Activated effector memory CD4-positive, alpha-beta T cell treated with Interleukin-2 at 50 U/mL for 16 hours (primary cell): ENCODE measurements at places on chromosomes 4 and X.

DNA sequence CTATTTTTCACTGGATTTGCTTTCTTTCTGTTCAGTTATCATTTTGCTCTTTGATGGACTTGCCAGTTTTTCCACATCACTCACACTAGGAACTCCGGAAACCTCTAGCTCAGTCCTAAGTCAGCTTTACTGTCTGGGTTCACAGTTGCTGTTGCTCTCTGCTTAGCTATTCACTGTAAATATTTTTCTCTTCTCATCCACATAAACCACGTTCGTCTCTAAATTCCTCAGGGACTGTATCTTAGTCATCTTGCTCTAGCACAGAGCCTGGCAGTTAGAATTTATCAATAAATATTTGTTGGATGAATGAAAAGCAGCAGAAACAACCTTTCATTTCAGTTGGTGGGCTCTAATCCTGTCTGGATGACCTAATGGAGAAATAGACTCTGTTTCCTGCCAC is 119.4 kb upstream of the DMD start:
- DNase-seq = no peak

DNA sequence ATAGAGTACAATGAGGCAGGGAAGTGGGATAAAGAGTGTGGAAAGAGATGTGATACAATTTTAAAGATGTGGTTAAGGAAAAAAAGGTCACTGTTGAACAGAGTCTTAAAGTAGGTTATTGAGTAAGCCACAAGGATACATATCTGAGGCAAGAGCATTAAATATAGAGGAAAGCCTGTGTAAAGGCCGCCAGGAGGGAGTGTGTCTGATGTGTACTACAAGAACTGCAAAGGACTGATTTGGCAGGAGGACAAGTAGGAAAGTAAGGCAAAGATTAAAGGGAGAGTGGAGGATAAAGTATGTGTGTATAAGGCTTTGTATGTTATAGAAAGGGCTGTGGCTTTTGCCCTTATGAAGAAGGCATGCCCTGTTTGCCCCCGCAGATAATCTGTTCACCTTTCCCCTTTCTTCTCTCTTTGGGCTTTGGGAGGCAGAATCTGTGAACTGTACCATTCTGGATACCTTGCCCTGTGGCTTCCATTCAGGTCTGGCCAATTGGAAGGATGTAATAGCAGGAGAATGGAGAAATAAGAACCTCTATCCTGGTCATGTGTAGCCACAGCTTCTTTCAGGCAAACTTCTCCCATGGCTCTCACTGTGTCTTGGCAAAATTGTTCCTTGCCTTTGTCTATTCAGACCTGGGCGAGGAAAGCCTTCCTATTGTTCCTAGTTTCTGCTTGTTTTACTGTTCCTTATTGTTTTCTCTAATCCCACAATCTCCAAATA is 68.9 kb upstream of the FAM47B start:
- DNase-seq = no peak

- DNase-seq = no peak
Observed at GRCh38 chr4:120209706-120210105, 143.1 kb upstream of the MAD2L1 start.

DNA sequence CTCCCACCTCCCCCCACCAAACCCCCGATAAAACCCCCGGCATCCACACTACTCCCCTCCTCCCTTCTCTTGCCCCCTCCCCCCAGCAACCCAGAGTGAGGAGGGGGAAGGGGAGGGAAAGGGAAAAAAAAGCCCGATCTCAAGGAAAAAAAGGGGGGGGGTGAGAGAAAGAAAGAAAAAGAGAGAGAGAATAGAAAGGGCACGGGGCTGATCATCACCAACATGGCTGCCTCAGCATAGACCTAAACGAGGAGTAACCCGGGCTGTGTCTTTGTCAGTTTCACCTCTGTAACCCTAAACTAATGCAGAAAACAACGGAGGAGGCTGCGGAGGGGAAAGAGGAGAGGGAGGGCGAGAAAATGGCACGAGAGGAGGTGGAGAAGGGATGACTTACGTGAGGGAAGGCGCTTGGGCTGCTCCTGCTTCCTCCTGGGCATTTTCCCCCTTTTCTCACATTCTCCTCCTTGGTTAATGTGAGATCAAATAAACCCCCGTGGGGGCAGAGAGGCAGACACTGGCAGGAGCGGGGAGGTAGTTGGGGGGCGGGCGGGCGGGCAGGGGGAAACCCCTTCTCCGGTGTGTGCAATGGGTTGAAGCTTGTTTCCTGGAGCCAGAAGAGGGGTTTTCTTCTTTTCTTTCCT is 532 bp downstream of the ZNF827 start:
- DNase-seq = peak; percentile 29

GRCh38 chrX:19655032-19655431 is 139.7 kb upstream of the MAP3K15 start:
- no peak for DNase-seq

- DNase-seq = no peak
Observed at GRCh38 chr4:7434141-7434765, 477 bp downstream of the PSAPL1 start.

- DNase-seq = no peak
Observed at GRCh38 chrX:2855761-2856160, 27.0 kb downstream of the GYG2 start.

DNA sequence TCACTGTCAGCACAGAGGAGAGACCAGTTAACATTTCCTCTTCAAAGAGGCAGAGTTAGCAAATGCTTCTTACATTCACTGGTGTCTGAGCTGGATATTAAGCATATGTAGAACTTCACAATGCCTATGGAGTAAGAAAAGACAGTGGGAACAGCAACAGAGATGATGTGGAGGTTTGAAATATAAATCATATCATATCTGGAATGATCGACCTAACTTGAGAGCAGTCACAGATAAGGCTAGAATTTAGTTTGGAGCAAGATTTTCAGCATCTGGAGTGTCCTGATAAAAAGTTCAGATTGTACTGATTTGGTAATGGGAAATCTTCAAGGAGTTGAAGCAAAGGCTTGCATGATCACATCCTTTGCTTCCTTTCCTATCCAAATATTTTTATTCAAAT is 90.5 kb upstream of the ANKRD50 start:
- no peak for DNase-seq

DNA sequence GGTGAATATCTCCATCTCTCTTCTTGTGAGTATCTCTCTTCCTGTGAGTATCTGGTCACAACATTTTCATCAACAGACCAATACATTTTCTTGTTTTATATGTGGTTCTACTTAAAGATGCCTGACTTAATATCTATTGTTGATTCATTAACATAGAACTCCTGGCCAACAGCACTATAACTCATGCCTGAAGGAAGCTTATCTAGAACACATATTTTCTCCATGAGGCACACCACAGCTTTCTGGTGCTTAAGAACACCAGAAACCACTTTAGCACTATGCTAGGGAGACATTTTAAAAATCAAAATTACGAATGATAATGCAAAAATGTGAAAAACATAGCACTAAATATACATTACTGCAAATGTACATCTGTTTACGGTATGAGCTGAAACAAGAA is 190.4 kb downstream of the GABRB1 start:
- DNase-seq = no peak

GRCh38 chrX:119696251-119696890 is 3.4 kb upstream of the SEPTIN6 start:
- DNase-seq = no peak

DNA sequence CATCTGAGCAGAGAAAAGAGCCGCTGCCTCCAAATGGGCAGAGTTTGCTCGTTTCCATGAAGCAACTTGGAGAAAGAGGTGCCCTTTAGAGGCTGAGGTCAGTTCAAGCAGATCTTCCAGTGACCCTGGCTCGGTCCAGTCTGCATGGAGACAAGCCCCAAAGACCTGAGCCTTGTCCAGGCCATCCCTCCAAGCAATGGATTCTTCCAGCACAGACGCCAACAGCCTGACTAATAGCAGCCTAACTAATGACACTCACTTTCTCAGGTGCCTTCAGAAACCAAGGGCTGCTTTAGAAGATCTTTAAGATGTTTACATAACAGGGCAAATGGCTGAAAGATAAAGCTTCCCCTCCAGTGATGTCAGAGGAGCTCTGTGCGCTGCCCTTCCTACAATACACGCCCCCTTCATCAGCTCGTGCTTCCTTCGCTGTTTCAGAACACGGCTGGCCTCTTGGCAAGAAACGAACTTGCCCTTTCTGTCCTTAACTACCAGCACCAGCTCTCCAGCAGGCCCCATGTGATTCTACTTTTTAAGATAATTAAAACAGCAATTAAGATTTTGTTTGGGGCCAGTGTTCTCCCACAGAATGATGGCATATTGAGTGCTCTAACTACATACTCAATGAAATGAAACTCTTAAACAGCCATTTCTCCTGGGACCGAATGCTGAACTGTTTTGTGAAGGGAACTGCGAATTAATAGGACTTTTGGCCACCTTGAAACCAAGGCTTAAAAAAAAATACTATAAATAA is 119.0 kb downstream of the GPR143 start:
- DNase-seq = no peak

- no peak for DNase-seq
Observed at GRCh38 chr4:1674682-1675081, 9.4 kb downstream of the FAM53A start.

DNA sequence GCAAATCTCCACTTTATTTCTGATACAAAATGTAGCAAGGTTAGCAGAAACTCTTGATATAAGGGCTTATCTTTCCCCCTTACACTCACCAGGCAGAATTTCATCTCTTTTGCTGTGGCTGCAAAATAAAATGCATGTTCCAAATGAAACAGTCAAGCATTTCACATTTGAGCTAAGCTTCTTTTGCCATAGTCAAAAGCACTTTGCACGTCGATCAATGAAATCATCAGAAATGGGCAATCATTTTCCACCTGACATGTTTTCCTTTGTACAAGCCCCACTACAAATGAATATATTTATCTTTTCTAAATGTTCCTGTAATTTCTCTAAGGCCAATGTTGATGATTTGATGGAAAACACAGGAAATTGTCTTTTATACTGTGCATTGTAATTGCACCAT is 178.4 kb downstream of the ANKRD50 start:
- DNase-seq = no peak

- peak; percentile 56 for DNase-seq
Observed at GRCh38 chr4:38128478-38129459, 168.6 kb downstream of the PTTG2 start.

GRCh38 chr4:170589597-170590191 is 499.9 kb upstream of the AADAT start:
- no peak for DNase-seq

- DNase-seq = no peak
Observed at GRCh38 chrX:107718156-107718621, 57.4 kb downstream of the TSC22D3 start.

DNA sequence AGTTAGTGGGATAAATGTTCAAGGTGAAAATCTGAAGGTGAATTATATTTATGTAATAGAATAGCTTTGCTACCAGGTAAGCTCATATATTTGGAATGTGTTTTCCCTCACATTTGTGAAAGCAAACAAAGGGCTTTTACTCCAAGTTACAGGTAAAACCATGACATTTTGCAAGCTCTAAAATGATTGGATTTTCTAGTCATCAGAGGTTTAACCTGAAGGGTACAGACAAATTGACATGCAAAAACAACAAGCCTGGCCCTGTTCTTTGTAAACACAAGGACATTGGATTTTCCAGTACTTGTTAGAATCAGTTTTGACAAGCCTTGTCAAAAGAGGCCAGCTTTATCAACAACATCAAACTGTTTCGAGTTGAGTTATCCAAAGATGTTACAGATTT is 51.7 kb downstream of the ZFX start:
- no peak for DNase-seq

DNA sequence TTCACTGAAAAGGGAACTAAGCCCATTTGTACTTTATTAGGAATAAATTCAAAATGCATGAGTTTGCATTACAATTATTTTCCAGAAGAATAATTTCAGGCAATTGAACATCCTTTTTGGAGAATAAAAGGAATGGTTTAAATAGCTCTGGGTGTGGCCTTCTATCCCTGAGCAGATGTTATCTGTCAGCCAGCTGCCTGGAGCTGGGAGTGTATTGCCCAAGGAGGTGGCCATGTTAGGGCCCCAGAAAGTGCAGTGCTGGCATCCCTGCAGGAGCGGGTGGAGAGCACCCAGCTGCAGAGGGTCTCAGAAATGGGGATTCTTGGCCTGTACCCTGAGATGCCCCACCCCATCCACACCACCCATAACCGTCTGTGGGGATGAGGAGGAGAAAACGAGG is 21.6 kb upstream of the VEGFD start:
- DNase-seq = no peak

DNA sequence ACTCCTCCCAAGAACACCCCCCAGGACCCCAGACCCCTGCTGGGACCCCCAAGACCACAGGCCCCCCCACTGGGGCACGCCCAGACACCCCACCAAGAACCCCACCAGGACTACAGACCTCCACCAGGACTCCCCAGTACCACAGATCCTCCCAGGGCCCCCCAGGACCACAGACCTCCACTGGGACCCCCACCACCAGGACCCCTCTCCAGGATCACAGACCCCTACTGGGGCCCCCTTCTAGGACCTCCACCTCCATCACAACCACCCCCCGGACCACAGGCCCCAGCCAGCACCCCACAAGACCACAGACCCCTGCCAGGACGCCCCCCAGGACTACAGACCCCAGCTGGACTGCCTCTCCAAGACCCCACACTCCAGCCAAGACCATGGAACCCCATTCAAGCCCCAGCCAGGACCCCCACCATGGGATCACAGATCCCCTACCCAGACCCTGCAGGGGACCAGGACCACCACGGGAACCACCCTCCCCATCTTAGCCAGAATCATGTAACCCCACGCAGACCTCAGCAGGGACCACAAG is 855 bp upstream of the DHRSX start:
- DNase-seq = no peak

- DNase-seq = no peak
Observed at GRCh38 chr4:77593101-77593500, 12.5 kb upstream of the CXCL13 start.

- DNase-seq = no peak
Observed at GRCh38 chr4:23237771-23238170, 545.0 kb downstream of the GBA3 start.

- no peak for DNase-seq
Observed at GRCh38 chrX:71669492-71669891, 2.1 kb downstream of the LOC101059915 start.

- DNase-seq = no peak
Observed at GRCh38 chr4:97720869-97721432, 422.3 kb downstream of the STPG2 start.

DNA sequence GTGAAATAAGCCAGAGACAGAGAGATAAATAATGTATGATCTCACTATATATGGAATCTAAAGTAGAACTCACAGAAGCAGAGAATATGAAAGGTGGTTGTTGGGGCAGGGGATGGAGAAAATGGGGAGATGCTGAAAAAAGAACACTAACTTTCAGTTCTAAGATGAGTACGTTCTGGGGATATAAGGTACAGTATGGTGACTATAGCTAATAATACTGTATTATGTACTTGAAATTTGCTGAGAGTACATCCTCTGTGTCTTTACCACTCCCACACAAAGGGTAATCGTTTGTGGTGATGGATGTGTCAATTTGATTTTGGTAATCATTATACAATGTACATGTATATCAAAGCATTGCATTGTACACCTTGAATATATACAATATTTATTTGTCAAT is 6.6 kb downstream of the FBXL5 start:
- no peak for DNase-seq

DNA sequence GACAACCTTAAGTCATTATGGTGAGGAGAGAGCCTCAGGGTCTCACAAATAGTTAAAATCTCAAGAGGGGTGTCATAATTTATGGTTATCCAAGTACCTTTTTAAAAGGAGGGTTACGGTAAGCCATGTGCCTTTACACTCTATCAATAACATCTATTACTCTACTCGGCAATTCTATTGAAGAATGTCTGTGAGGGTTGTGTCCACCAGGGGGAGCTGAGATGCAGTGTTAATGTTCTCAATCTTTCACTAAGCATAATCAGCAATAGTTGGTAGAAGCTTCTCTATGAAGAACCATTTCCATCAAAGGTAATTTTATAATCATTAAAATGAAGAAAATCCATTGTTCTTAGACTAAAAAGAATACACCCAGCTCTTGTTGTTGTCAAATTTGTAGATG is 457.4 kb downstream of the CENPC start:
- DNase-seq = no peak
